Right forelimb (tissue), 1 donor: ENCODE measurements at places on chromosomes 1 and 21.

DNA sequence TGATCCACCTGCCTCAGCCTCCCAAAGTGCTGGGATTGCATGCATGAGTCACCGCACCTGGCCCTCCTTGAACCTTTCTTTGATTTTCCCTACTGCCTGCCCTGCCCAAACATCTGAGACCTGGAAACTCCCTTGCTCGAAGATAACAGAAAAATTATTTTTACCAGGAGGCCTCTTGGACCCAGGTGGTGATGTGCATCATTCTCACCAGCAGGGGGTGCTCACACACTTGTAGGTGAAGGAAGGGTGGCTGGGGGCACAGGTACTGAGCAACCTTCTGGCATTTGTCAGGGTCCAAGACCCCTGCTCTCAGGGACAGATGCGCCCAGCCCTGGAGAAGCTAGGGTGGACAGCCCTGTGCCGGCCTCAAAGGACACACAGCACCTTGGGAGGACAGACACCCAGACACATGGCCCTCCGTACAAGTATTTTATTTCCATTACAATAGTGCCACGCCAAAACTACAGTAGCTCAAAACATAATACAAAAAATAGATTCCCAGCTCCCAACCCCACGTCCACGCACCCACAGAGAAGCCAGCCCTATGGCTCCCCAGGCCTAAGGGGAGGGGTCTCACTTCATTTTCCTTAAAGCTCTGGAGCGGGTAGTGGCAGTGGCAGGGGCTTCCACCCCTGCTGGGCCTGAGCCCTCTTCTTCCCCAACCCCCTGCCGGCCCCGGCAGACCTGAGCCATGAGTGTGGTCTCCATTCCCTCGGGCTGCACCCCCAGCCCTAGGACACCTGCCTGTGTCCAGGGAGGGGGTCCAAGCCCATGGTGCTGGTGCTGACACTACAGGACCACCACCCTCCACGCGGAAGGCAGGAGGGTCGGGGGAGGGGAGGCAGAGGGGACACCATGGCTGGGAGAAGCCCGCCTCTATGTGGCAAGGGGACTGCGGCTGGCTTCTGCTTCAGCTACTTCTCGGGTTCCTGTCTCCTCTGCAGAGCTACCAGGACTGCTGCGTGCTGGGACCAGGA, 40.4 kb upstream of the EIF4G3 start:
- DNase-seq, result no peak

GRCh38 chr1:226073184-226073950, 10.9 kb downstream of the H3-3A start:
- DNase-seq, result no peak

GRCh38 chr1:164511001-164511705, 47.8 kb upstream of the PBX1 start:
- no peak for DNase-seq

GRCh38 chr1:92951141-92951582, 10.1 kb downstream of the DIPK1A start:
- DNase-seq, result no peak

GRCh38 chr1:92310185-92310597, 11.3 kb downstream of the RPAP2 start:
- DNase-seq, result no peak

DNA sequence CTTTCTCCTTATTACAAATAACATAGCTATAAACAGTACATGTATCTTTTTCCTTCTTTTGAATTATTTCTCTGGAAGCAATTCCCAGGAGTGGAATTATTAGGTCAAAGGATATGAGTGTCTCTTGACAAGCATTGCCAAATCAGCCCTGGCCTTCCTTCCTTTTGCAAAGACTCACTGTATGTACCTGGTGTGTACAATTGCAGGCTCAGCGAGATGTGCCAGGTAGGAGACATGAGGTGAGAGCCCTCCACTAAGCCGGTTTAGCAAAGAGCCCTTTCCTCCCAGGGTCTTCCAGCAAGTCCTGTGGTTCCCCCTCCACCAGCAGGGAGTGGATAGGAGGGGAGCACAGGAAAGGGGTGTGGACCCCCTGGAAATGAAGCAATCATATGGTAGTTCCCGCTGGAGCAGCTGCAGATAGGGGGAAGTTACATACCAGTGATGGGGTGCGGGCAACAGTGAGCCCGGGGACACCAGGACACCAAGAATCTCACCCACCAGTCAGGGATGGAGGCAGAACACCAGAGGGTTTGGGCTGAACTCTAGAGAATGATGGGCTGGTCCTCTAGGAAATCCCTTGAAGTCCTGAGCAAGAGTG, 18.3 kb downstream of the RCSD1 start:
- no peak for DNase-seq

DNA sequence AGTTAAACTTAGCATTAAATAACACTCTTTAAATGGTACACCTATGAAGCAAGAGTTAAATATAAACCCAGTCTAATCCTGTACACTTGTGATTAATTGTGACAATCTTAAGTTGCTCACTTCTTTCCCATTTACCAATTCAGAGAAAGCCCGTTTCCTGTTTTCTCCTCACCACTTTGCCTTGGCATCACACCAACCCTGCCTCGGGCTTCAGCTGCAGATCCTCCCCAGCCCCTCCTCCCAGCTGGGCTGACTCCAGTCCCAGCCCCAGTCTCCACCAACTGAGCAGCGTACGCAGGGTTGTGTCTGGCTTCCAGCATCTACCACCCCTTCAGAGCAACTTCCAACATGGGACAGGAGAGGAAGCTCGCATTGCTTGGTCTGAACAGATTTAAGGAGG, 4.1 kb downstream of the PYCR2 start:
- DNase-seq, result no peak

GRCh38 chr1:205633421-205633976, 1.7 kb upstream of the ELK4 start:
- no peak for DNase-seq

DNA sequence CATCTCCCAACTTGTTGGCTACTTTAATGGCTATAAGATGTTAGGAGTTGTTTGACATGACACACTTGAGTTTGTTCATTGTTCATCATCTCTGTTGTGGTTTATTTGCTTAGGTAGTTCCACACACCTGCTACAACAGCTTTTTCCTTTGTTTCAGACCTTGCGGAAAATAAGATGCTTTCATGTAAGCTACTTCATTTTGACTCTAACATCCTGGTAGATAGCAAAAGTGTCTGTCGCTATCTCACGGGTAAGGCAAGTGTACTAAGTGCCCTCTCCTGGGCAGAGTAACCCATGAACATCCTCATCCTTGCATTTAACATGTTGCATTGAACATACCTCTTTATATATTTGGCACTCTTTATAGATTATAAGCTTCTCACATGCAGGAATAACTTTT, 1.6 kb upstream of the OR10T2 start:
- no peak for DNase-seq

GRCh38 chr1:5938101-5938646, 54.1 kb downstream of the NPHP4 start:
- no peak for DNase-seq

DNA sequence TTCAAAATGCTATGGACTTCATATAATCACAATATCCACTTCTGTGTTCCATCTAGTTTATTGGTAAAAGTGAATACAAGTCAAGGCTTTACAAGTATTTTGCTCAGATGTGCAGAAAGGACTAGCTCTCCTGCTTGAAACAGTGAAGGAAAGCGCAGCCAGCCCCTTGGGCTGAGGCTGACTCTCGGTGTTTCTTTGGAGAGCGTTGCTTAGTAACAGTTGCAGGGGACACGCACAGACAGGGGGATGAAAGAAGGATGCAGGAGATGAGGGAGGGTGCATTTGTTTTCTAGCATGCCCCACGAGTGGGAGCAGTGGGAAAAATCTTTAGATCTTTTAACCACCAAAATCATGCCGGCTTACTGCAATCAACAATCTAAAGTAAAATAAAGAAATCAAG, 9.1 kb downstream of the PYCR2 start:
- DNase-seq, result no peak

DNA sequence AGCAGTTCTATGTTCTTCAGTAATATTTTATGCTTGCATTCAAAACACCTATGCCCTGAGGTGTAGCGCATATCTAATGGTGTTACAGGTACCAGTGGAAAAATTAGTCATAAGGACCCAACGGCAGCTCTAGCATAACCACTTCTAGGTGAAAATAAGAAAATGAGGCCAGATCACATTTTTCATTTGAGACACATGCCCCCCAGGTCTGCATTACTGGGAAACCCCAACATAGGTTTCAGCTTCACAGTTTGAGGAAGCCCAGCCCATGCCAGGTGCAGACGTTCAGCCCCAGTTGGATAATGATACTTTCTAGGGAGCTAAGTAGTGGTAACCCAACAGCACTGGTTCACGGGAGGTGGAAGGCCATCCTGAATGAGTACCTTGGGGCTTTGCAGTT, 129.8 kb downstream of the CNIH3 start:
- DNase-seq, result no peak

GRCh38 chr1:153533689-153534201, 2.0 kb downstream of the S100A6 start:
- DNase-seq, result no peak

DNA sequence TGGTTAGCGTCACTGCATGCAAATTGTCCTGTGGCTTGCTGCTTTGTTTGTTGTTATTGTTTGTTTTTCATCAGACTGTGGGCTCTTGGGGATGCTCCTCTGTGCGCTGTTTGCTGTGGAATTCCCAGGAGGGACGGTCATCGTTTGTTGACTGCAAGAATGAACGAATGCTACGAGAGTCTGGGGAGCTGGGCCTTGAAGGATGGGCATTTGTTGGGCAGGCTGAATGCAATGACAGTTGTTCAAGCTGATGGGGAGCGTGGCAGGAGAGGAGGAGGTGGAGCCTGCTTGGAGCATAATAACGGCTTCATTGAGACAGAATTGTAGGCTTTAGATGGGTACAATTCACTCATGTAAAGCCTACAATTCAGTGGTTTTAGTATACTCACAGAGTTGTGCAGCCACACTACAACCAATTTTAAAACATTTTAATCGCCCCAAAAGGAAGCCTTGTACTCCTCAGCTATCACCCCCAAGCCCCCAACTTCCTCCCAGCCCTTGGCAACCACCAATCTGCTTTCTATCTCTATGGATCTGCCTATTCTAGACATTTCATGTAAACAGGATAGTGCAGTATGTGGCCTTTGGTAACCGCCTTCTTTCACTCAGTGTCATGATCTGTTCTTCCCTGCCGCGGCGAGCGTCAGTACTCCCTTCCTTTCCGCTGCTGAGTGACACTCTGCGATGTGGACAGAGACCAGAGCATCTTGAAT, 190.2 kb downstream of the CAMTA1 start:
- peak; percentile 42 for DNase-seq

- DNase-seq, result no peak
Observed at GRCh38 chr21:33880626-33881025, 35.0 kb downstream of the ATP5PO start.

DNA sequence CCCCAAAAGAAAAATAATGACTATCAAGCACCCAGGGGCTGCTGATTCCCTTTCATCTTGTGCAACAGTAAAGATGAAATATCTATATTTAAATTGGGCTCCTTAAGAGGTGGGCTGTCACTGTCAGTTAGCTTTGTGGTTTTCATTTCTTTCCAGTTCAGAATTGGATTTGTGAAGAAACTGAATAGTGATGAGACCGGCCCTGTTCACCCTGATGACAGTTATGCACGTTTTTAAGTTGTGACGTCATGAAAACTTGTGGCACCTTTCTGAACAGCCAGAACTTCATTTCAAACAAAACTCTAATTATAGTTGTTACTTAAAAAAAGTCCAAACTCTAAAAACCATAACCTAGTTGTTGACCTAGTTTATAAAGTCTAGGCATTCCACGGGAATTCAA, 125.9 kb downstream of the RUNX1 start:
- DNase-seq, result no peak

- DNase-seq, result no peak
Observed at GRCh38 chr1:34060187-34060730, 104.8 kb downstream of the CSMD2 start.

- no peak for DNase-seq
Observed at GRCh38 chr1:209539576-209539975, 43.9 kb upstream of the CAMK1G start.

GRCh38 chr1:91502672-91503184, 2.1 kb downstream of the CDC7 start:
- DNase-seq, result no peak

GRCh38 chr1:38512789-38513188, 346.8 kb downstream of the RRAGC start:
- no peak for DNase-seq

GRCh38 chr1:169899519-169900217, 6.0 kb upstream of the SCYL3 start:
- DNase-seq, result no peak

DNA sequence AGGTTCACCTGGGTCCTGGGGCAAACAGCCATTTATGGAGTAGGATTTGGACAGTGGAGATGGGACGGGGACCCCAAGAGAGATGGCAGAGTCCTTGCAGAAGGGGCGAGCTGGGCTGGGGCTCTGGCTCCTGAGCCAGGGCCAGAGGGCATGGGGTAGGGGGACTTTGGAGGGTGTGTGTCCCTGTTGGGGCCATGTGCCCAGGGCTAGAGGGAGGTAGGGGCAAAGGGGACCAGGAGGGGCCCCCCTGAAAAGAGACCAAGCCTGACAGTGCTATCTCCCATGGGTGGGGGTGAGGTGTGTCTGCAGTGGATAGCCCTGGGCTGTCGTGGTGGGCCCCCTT, 92.3 kb downstream of the TRIM11 start:
- DNase-seq, result no peak

- DNase-seq, result no peak
Observed at GRCh38 chr1:242824435-242824834, 299.9 kb upstream of the PLD5 start.

DNA sequence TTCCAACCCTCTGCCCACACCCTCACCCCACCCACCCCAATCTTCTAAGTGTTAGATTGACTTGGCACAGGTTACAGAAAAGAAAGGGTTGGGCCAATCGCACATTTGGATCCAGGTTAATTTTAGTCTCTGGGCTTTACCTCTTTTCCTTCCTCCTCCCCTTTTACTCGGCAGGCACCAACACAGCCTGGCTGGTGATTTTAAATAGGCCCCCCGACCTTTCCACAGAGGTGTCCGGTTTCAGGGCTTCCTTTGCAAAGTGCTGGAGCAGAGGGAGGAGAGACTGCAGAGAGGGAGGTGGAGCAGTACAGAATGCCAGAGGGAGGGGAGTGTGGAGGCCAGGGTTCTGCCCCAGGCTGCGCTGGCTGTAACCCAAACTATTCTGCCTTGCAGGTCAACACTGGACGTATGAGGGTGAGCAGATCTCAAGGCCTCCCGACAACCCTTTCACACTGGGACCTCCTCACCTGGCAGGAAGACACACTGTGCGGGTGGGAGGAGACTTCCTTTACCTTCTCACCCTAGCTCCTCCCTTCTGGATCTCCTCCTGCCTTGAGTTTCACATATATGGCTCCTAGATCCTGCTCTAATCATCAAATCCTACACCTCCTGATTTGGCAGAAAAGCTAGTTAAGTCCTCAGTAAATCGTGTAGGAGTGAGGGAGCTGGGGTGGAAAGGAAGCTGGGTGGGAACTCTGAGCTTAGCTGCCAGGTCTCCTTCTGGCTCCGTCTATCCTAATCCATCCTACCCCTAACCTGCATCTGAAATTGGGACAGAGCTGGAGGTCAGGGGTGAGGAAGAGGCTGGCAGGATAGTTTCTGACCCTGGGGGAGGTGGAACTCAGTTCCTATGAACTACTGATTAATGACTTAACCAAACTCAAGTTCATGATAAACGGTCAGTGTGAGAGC, 2.4 kb downstream of the CA14 start:
- peak; percentile 64 for DNase-seq

- no peak for DNase-seq
Observed at GRCh38 chr1:21491488-21492355, 17.5 kb upstream of the ALPL start.

GRCh38 chr1:58406301-58407071, 140.0 kb downstream of the OMA1 start:
- no peak for DNase-seq
